ENCODE measurements at places on chromosomes 7 and 10. TPM values are rescaled to one million over a fixed set of nuclear protein-coding genes. Genes with fewer than 3 reads are reported as not detected.

- no peak for DNase-seq
Measured at GRCh38 chr7:119026391-119026790, 801.9 kb downstream of the ANKRD7 start.

DNA sequence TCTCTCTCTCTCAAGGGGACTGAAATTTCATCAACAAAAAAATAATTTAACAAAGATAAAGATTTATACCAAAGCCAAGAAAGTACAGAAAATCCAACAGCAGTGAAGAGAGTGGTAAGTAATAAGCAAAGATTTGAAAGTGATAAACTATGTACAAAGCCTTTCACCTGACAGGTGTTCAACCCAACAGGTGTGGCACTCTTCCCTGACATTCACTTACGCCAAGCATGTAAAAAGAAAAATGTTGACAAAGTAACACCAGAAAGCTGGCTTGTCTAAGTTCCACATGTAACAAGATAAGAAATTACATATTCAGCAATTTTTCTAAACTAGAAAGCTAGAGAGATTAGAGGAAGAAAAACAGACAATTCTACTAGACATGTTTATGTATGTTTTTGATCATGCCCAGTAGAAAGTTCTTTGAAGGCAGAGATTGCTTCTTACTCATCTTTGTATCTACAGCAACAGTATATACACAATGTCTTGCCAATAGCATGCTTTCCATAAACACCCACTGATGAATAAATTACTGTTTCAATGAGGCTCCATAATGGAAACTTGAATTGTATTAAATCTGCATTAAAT lies 468.5 kb downstream of the PARD3 start:
- no peak for DNase-seq

DNA sequence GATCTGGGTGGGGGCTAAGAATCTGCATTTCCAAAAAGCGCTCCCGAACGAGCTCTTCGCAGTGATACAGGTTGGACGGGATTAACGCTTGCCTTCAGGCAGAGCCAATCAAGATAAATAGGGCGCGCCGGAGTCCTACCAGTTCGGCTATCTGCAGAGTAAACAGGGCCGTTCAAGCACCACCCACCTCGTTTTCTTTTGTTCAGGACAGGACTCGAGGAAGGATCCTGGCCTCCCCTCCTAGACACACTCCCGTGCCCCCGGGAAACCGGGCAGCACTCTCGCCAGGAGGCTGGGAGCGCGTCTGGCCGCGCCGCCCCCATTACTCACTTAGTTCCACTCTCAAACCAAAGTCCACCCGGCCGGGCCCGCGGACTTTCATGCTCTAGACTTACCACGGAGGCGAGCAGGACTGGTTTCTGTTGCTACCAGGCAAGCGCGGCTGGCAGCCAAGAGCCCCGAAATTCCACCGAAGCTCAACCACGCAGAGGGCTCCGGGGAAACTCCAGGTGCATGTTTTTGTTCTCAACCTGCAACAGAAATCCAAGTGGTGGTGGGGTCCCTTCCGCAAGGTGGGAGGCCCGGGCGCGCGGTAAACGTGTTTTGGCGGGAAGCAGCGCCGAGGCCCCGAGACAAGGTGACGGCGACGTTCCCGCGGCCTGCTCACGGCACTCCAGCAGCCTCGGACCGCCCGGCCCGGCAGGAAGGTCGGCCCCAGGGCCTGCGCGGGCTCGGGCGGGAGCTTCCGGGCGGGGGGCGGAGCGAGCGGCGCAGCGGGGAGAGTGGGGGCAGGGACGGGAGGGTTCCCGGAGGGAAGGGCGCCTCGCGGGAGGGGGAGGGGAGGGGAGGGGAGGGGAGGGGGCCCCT lies 12.7 kb downstream of the HNRNPF start:
- DNase-seq, result peak; percentile 62

TMEM196 gene
- not detected for total RNA-seq

DNA sequence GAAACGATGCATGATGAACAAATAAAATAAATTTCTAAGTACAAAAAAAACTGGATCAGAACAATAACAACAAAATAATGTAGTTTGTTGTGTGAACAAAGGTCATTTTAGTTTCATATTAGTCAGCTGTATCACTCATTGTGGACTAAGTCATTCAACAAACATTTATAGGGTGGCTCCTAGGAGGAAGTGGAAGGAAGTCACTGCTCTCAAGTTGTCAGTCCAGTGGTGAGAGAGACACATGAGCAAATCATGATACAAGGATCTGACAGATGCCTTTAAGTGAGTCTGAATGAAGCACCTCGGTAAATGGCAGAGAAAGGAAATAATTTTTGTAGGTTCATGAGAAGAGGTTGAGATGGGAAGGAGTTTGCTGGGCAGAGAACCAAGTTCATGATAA lies 56.8 kb downstream of the EPDR1 start:
- DNase-seq, result no peak

GRCh38 chr7:90677486-90678404 lies 81.6 kb downstream of the CDK14 start:
- DNase-seq, result no peak

CPED1 gene
- 0.09 TPM for total RNA-seq

- no peak for DNase-seq
Measured at GRCh38 chr7:28191751-28192150, 11.2 kb upstream of the JAZF1 start.

DNA sequence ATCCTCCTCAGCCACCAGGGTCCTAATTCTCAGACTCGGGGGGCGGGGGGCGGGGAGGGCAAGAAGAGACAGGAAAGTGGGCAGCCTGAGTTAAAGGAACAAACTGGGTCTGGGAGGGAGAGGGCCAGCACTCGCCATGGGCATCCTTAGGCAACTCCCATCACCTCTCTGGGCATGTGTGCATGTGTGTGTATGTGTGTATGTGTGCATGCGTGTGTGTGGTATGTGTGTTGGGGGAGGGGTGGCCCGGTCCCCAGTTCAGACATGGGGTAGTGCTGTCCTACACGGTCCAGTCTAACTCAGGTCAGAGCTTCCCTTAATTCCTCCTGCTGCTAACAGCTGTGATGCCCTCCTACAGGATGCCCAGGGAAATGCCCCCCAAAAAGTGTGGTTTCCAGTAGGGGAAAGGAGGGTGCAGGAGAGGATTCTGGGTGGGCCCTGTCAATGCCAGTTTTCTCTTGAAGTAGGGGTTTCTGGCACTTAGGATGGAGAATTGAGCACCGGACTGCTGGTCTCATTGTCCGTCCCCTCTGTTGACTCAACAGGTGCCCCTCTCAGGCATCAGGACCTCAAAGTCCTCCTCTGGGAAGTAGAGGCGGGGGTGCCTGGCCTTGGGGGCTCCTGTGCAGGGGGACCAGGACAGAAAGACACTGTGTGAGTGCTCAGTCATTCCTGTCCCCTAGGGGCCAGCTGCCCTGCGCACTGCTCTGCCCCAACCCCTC lies 15.1 kb upstream of the ZMIZ1 start:
- DNase-seq, result no peak

DNA sequence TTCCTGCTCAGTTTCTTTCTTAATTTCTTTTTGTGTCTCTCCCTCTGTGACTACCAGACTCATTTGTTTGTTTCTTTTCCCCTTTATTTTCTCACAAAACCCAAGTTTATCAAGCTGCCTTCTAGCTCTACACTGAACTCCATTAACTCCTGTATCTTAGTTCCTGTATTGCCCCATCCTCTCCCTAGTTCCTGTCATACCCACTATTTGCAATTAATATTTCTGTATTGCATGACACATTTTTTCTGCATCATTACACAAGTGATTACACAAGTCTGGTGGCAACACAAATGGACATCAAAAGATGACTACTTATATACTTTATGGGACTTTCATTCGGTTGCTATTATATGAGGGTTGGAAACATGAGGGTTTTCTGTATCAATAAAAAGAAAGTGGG lies 26.9 kb upstream of the OR9A4 start:
- no peak for DNase-seq

TSPAN33 gene
- 332 TPM for total RNA-seq

- no peak for DNase-seq
Measured at GRCh38 chr7:79593866-79594301, 140.4 kb upstream of the MAGI2 start.

DNA sequence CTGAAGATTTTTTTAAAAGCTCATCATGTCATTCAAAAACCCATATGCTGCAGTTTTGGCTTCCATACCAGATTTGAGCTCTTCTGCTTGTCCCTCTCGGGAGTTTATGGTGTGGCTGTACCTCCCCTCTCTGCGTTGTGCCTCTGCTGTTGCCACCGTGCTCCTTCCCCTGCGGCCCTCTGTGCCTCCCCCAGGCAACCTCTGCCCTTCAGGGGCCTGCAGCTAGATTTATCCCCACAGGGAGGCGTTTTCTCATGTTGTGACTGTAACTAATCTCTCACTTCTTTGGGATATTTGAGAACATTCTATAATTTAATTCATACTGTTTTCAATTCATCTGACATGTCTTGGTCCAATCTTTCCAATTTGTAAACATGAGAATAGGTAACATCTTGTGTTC lies 52.7 kb downstream of the TASOR2 start:
- no peak for DNase-seq

PRF1 gene
- 0.61 TPM for total RNA-seq

GRCh38 chr10:12041766-12042408 lies 722 bp downstream of the UPF2 start:
- peak; percentile 24 for DNase-seq

GRCh38 chr10:126420567-126421300 lies 32.5 kb upstream of the ADAM12 start:
- DNase-seq, result no peak

TUBB8 gene
- not detected for total RNA-seq

- no peak for DNase-seq
Measured at GRCh38 chr10:16996530-16996964, 133.1 kb downstream of the CUBN start.

- no peak for DNase-seq
Measured at GRCh38 chr7:37987732-37988131, 67.3 kb downstream of the EPDR1 start.

GRCh38 chr7:24475166-24475961 lies 97.9 kb upstream of the PALS2 start:
- DNase-seq, result no peak

- no peak for DNase-seq
Measured at GRCh38 chr10:71838264-71839211, 12.5 kb downstream of the PSAP start.

DNA sequence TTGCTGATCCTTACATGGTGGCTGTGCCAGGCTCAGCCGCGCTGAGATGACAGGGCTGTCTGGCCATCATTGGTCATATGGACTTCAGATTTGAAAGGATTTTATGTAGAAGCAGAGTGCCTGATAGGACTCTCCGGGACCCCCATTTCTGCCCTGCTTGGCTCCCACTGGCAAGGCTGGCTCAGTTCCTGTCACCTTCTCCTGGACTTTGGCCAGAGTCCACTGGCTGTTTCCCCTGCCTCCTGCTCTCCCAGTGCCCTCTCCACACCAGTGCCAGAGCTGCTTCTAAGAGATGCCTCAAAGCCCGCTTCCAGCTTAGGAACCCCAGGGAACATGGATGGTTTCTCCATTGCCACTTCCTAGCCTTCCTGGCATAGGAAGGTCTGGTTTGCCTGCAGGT lies 5.1 kb upstream of the SH2D4B start:
- DNase-seq, result no peak

DNA sequence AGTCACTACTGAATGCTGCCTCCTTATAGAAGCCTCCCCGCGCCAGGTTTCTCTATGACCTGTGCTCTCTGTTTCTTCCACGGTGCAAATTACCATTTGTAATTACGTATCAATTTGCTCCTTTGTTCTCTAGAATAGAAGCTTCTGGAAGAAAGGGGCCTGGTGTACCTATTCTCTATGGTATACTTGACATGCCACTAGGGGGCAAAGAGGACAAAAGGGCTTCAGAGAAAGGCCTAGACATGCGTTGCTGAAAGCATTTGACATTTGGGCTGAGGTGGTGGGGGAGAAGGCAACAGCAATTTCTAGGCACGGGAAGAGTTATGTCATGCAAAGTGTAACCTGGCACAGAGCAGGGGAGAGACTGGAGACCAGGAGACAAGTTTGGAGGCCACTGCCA lies 148.7 kb downstream of the WDR11 start:
- no peak for DNase-seq

DNA sequence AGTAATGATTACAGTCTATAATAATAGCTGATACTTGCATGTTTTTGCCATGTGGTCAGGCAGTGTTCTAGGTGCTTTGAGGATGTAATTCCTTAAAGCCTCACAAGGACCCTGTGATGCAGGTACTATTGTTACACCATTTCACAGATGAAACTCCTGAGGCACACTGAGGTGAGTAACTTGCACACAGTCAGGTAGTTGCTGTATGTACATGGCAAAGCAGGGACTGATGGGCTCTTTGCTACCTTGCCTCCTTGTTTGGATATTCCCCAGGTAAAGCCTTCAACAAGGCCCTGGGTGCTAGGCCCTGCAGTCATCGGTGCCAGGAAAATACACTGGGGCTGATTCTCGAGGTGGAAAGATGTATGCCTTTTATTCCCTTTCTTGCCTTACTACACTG lies 317.5 kb downstream of the CXCL12 start:
- DNase-seq, result no peak

TFAM gene
- 59.5 TPM for total RNA-seq

CFAP43 gene
- total RNA-seq, result not detected

GRCh38 chr7:142914121-142914520 lies 19.4 kb downstream of the TRPV5 start:
- no peak for DNase-seq

GRCh38 chr10:100535338-100535714 lies 417 bp upstream of the HIF1AN start:
- DNase-seq, result no peak

DNA sequence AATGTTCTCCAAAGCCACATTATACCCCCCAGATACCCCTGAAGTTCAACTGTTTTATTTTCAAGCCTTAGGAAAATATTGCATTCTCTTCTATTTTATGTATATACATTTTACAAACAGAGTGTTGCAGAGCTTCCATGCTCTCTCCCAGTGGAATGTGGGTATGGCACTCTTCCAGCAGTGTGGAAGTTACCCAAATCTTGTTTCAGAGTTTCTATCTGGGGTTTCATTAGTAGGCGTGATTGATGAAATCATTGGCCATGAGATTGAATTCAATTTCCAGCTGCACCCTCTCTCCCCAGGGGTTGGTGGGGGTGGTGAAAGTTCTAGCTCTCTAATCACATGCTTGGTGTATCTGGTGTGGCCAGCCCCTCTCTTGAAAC lies 350.4 kb downstream of the RPS24 start:
- DNase-seq, result no peak

- no peak for DNase-seq
Measured at GRCh38 chr7:137942484-137943115, 59.3 kb downstream of the CREB3L2 start.

DNA sequence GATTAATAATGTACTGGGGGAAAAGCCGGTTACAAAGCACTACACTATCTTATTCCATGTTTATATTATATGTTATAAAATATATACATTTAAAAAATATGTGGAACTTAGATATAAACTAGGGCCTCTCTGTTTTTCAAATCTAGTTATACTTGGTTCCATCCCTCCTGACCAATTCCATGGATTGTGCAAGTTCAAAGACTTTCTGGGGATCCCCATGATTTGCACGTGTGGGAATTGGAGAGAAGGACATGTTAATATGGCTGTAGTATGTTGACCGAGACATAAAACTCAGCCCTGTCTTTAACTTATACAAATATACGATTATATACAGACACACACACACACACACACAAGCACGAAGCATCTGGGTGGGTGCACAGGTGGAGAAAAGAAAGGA lies 18.8 kb upstream of the ECHDC3 start:
- no peak for DNase-seq

All from activated B cell treated with CpG ODN at 0.5 μM for 24 hours (primary cell).